Sciatic nerve (tissue), 2 donors: ENCODE measurements at places on chromosomes 12 and 14. TPM values are rescaled to one million over a fixed set of nuclear protein-coding genes. Genes with fewer than 3 reads are reported as not detected.

Gene GDF3
- 1.3 TPM for total RNA-seq

Gene ABCD2
- total RNA-seq, result 1.5 TPM

Gene MYF5
- total RNA-seq, result not detected

Gene KRT71
- not detected for total RNA-seq

Gene RNASE4
- 81.6 TPM for total RNA-seq

Gene OTOGL
- total RNA-seq, result 0.22 TPM

Gene RIPK3
- 8.9 TPM for total RNA-seq

Gene PTPRO
- total RNA-seq, result 3.7 TPM

Gene RILPL1
- total RNA-seq, result 24.7 TPM

Gene TSPAN11
- total RNA-seq, result 29.7 TPM

GRCh38 chr14:71783786-71784185, 148.4 kb upstream of the RGS6 start:
- DNase-seq, result no peak

DNA sequence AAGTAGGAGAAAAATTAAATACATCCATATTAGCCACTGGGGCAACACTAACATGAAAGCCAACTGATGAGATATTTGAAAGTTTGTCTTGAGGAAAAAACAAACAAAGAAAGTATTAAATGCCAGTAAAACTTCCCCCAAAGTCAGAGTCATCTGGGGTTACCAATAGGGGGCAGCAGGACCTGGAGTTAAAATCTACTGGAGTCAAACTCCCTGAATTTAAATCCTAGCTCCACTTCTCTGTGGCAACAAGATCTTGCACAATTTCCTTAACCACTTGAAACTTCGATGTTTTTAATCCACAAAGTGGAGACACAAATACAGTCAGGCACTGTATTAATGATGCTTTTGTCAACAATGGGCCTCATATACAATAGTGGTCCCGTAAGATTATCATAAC, 14.4 kb downstream of the PLEKHG7 start:
- no peak for DNase-seq

DNA sequence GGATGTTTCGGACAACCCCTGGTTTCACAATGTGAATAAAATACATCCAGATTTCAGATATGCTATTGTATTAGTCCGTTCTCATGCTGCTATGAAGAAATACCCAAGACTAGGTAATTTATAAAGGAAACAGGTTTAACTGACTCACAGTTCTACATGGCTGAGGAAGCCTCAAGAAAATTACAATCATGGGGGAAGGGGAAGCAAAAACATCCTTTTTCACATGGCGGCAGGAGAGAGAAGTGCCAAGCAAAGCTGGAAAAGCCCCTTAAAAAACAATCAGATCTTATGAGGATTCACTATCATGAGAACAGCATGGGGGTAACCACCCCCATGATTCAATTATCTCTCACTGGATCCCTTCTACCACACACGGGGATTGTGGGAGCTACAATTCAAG, 451.7 kb downstream of the MDGA2 start:
- DNase-seq, result no peak

- no peak for DNase-seq
These were observed 81.6 kb downstream of the CAPZA3 start for GRCh38 chr12:18819484-18819883.

GRCh38 chr12:15899282-15899870, 11.8 kb upstream of the DERA start:
- no peak for DNase-seq

- DNase-seq, result no peak
These were observed 2.3 kb downstream of the GLI1 start for GRCh38 chr12:57461917-57462250.

GRCh38 chr14:102323102-102323501, 3.6 kb downstream of the ZNF839 start:
- peak; percentile 67 for DNase-seq

DNA sequence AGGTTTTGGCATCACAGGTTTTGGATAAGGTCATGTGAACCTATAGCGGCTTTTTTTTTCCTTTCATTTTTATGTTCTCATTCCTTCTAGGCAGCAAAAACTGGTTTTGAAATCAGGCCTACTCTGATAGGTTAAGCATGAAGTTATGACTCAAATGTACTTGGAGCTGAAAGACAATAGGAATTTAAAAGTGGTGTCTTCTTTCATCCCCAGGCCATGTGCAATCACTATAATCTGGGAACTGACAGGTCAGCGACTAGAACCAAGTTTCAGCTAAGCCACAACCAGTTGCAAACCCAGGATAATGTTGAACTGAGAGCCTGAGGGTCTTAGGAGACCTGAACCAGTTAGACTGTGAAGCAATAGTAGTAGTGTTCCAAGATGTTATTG, 74.3 kb downstream of the ANO6 start:
- no peak for DNase-seq

- no peak for DNase-seq
These were observed 211.0 kb upstream of the GARIN6 start for GRCh38 chr12:99436584-99436983.

GRCh38 chr14:60092526-60092920, 800 bp downstream of the PCNX4 start:
- DNase-seq, result no peak

DNA sequence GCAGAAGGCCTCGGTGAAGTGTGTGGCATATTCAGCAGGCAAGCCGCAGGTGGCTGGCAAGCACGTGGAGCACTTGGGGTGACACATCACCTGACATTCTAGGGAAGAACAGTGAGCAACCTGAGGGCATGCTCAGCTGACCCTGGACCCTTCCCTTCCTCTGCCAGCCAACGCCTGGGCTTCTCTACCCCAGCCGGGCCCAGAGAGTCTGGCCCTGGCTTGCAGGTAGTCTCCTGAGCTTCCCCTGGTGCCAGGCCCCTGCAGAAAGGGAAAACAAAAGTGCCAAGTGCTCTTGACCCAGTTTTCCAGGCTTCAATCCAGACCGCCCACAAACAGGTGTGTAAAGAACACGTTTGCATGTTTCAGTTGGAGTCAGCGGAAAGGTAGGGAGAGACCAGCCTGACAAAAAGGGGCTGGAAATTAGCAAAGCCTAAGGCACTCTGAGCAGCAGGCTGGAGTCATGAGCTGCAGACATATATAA, 45.7 kb downstream of the PRKAB1 start:
- no peak for DNase-seq

DNA sequence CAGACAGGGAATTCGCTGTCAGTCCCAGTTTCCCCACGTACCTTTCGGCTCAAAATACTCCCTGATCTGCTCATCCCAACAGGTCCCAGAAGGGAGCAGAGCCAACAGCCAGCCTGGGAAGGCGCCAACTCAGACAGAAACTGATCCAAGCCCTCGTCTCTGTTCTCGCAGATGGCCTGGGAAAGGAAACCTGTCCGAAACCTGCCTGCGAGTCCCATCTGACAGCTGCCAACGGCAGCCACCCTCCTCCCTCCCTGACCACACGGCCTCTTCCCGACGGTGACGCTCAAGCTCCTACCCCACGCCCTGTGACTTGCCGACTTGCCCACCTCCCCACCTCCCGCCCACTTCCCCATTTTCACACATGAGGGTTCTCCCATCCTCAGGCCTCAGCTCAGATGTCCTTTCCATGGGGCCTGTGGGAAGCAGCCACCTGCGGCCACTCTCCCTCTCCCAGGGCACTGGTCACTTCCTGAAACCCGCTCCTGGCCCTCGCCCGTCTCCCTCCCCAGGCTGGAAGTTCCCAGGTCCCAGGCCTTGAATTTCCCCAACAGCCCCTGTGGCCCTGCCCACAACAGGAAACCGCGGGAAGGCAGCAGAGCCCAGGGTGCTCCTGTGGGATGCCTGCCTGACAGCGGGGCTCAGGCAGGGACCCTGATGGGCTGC, 60.9 kb upstream of the FBRSL1 start:
- no peak for DNase-seq

DNA sequence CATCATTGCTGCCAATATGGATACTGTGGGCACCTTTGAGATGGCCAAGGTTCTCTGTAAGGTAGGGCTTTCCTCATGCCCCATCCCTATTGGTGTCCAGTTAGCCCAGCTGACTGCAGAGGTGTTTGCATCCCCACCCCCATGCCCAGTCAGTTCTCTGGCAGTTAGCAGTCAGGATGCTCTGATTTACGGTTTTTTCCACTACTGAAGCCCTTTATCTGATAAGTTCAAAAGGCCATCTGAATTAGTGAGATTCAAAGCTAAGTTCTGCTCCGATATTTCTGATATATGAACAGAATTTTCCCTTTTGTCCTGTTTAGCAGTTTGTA, 773 bp downstream of the GMPR2 start:
- no peak for DNase-seq

- DNase-seq, result no peak
These were observed 669.2 kb downstream of the DIO2 start for GRCh38 chr14:79542121-79542520.

DNA sequence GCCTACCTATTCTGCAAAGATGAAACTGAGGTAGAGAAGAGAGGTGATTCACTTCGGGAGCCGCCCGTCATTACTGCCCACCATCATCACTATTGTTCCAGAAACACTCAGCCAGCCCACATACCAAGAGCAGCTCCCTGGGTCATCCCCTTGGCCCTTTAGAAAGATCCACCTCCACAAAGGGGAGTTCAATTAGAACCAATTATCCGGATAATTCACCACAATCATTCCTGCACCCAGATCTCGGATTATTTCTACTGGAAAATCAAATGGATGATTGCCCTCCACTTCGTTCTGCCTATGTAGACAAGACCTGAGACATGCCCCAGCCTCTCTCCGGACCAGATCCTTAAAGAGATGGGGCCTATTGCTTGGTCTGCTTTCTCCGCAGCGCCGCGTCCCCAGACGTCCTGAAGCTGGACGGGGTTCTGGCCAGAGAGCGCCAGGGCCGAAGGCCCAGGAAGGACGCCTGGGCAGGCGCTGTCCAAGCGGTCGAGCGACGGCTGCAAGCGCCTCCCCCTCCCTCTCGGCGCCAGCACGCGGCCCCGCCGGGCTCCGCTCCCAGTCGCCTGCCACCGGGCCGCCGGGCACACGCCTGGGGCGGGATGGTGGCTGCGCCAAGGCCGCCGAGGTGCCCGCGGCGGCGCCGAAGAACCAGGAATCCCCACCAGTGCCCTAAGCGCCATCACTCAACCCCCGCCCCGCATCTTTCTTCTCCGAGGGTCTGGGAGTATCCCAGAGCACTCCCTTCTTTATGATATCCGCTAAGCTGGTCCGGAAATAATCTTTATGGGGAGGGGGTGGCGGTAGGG, 1.3 kb upstream of the ASCL1 start:
- DNase-seq, result no peak

GRCh38 chr12:58277231-58277630, 335.9 kb downstream of the ATP23 start:
- DNase-seq, result no peak

- DNase-seq, result no peak
These were observed 1766.9 kb upstream of the SEL1L start for GRCh38 chr14:83300476-83301064.

- no peak for DNase-seq
These were observed 18.0 kb downstream of the LUM start for GRCh38 chr12:91093341-91093740.

GRCh38 chr14:49221316-49221715, 364.9 kb downstream of the RPS29 start:
- no peak for DNase-seq

- DNase-seq, result no peak
These were observed 54.7 kb upstream of the EIF5 start for GRCh38 chr14:103279142-103280025.

DNA sequence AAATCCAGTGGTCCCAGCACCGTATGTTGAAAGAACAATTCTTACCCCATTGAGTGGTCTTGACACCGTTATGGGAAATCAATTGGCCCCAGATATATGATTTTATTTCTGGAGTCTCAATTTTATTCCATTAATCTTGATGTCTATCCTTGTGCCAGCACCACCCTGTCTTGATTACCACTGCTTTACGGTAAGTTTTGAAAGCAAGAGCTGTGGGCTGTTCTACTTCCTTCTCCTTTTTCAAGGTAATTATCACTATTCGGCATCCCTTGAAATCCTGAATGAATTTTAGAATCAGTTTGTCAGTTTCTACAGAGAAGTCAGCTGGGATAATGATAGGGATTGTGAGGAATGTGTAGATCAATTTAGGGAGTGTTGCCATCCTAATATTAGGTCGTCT, 160.8 kb upstream of the SFSWAP start:
- DNase-seq, result no peak

DNA sequence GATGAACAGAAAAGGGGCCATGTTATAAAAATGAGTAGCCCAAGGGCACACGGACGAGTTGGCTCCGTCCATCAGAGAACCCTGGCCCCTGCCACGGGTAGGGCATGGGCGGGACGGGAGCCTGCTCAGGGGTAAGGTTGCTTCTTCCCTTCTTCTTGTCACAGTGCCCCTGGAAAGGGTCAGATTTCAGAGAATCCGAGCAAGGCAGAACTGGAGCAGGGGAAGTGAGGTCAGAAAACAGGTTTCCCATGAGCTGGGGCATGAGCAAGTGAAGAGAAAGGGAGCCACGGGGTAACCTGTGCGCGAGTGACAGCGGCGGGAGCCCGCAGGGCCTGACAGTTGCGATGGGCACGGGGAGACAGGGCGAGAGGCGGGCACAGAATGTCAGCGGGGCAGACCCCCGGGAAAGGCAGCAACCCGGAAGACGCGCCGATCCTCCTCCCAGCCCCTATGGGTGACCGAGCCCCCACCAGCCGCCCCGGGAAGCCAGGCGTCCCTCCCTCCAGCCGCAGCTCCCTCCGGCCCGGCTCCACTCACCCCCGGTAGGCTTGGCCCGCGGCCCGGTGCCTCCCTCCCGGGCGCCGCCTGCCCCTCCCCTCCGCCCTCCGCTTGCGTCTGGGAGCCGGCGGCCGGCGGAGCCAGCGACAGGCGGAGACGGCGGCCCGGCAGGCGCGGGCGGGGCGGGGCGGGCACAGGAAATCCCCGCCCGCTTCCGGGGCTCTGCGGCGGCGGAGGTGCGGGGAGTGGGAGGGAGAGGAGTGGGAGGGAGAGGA, at the start of gene ZNF641:
TSS of gene ZNF641 (minus strand) at position 671 of the 773 bp plus-strand sequence. CDS start 2,829 bp downstream, outside the sequence.
- peak; percentile 89 for DNase-seq

DNA sequence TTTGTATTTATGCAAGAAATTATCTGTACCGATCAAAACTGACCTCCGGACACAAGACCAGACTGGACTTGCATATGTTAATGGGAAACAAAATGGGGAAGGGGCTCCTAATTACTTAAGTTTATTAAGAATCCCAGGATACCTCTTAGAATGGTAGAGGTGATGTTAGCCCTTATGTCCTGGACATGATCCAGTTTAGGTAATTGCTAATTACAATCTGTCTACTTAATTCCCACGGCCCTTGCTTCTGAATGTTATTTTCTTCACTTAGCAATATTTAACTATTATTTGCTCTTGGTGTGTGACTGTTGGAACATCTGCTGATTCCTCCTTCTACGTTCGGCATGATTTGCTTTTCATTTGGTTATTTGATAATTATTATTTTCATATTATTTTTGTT, 644.0 kb downstream of the DIO2 start:
- DNase-seq, result no peak

GRCh38 chr14:98773814-98774213, 498.2 kb downstream of the BCL11B start:
- DNase-seq, result no peak

DNA sequence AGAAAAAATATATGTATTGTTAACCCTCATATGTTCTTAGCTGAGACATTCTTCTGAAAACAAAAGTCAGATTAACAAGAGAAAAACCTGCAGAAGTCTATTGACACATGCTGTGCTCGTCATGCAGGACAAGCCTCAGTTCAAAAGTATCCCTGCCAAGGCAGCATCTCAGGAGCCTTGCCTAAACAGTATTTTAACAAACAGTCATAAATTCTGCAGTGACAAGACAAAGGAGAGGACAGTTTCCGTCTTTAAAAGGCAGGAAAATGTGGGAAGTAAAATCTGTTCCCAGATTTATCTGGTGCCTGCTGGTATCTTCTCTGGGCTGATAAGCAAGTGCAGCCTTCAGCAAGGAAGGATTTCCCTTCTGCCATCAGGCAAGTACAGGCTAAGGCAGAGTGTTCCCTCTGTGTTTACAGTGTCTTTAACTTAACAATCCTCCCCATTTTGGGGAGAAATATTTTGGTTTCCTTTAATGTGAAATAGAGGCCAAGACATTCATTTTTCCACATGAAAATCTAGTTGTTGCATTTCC, 480.2 kb upstream of the CCDC196 start:
- no peak for DNase-seq
